ENCODE measurements at places on chromosomes 2 and 18. TPM values are rescaled to one million over a fixed set of nuclear protein-coding genes. Genes with fewer than 3 reads are reported as not detected.

- H3K36me3 ChIP-seq = no peaks in the 10 kb centered on the region
- no peak overlapping the region for H3K27ac ChIP-seq
- no peak overlapping the region for H3K4me3 ChIP-seq
- peaks cover 16% of the 10 kb centered on the region for H3K4me1 ChIP-seq
- H3K27me3 ChIP-seq = no peaks in the 10 kb centered on the region
Measured at GRCh38 chr2:138059487-138060300, 95.4 kb downstream of the HNMT start.

- DNase-seq = no peak
- no peaks in the 10 kb centered on the region for H3K4me1 ChIP-seq
- peaks cover 70% of the 10 kb centered on the region for H3K27me3 ChIP-seq
- no peak overlapping the region for H3K27ac ChIP-seq
Measured at GRCh38 chr2:2149379-2149778, 181.7 kb downstream of the MYT1L start.

DNA sequence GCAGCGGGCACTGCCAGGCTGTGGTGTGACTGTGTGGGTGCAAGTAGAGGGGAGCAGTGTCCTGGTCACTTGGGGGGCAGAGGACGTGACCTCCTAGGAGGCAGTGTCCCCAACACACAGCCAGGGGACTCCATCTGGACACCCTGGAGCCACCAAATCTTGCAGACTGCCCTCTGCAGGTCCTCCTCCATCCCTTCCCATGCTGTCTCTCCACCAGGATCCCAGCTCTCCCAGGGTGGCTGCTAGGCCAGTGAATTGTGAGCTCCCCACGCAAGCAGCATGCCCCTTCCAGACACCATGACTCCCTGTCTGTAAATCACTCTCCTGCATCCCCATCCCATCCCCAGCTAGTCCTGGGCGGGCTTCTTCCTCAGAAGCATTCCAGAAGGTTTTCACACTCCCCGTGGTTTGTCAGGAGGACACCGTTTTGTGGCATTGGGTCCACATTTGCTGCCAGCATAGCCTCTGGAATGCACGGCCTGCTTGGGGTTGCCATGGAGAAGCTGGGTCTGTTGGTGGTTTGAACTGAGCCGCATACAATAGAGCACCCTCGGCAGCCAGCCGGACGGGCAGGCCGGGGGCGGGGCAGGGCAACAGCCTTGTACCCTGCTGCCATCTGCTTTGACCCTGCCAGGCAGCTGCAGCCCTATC, 210.7 kb downstream of the KLHL29 start:
- H3K27ac ChIP-seq = no peak overlapping the region
- H3K4me1 ChIP-seq = no peaks in the 10 kb centered on the region
- DNase-seq = peak; percentile 67
- no peaks in the 10 kb centered on the region for H3K36me3 ChIP-seq
- H3K4me3 ChIP-seq = no peak overlapping the region
- H3K27me3 ChIP-seq = no peaks in the 10 kb centered on the region

DNA sequence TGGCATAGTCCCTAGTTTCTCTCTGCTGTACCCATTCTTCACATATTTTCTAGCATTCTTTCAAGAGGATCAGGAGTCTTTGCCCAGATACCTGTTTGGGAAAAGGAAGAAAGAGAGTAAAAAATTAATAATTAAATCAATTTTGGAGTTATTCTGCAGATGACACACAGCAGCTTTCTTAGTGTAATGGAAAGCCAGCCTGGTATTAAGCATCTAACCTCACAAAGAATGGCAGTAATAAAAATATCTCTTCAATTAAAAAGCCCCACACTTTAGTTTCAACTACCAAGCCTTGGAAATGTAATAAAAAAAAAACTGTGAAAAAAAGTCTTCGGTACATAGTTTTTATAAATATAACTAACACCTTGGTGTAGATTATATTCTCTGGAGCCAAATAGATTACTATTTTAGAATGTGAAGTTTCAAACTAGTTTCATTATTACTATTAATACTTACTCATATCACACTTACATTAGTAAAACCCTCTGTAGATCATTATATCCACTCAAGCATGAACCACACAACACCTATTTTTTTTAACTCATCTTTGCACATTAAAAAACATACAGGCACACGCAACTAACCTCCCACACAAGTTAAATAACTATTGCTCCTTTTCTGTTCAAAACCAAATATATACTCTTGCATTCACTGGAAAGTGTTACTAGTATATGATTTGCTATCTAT, 90.9 kb downstream of the GPD2 start:
- no peaks in the 10 kb centered on the region for H3K27me3 ChIP-seq
- no peaks in the 10 kb centered on the region for H3K4me1 ChIP-seq
- no peak overlapping the region for H3K4me3 ChIP-seq
- DNase-seq = no peak
- H3K36me3 ChIP-seq = no peaks in the 10 kb centered on the region
- H3K27ac ChIP-seq = no peak overlapping the region

DNA sequence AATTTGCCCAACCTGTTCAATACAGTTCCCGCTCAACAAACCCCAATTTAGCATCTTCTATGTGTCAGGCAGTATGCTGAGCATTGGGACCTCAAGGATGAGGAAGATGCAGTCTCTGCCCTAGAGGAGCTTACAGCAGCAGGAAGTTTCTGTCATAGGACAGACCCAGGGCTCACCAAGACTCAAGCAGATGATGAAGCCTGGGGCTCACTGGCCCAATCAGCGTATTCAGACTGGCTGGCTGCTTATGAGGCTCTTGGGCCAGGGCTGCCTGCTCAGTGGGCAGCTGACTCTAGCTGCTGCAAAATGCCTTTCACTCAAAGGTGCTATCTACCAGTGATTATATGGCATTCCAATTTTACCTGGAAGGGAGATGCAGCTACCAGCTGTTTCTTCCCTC, 2.1 kb downstream of the FAM178B start:
- H3K4me1 ChIP-seq = no peaks in the 10 kb centered on the region
- no peak overlapping the region for H3K27ac ChIP-seq
- H3K27me3 ChIP-seq = peaks cover 88% of the 10 kb centered on the region
- H3K4me3 ChIP-seq = no peak overlapping the region

- H3K27ac ChIP-seq = no peak overlapping the region
- DNase-seq = no peak
- H3K36me3 ChIP-seq = no peaks in the 10 kb centered on the region
- H3K4me1 ChIP-seq = no peaks in the 10 kb centered on the region
- no peaks in the 10 kb centered on the region for H3K27me3 ChIP-seq
- no peak overlapping the region for H3K4me3 ChIP-seq
Measured at GRCh38 chr2:88919087-88919738, 227.7 kb downstream of the RPIA start.

DNA sequence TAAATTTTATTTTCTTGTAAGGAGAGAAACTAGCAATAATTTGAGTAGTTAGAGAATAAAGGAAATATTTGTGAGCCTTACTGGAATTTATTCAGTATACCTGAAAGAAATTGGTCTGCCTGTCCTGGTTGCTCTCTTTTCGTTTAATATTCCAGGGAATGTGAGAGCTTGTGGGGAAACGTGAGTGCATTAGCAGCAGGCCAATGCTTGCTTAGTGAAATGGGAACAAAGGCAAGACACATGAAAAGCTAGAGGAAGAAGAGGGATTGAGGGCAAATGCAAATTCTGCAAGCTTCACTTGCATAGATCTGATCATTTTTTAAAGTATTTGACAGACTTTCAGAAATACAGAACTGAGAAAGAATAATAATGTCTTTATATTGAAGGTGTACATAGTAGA, 111.0 kb downstream of the ERBB4 start:
- DNase-seq = no peak
- no peaks in the 10 kb centered on the region for H3K36me3 ChIP-seq
- no peaks in the 10 kb centered on the region for H3K27me3 ChIP-seq
- no peak overlapping the region for H3K27ac ChIP-seq

DNA sequence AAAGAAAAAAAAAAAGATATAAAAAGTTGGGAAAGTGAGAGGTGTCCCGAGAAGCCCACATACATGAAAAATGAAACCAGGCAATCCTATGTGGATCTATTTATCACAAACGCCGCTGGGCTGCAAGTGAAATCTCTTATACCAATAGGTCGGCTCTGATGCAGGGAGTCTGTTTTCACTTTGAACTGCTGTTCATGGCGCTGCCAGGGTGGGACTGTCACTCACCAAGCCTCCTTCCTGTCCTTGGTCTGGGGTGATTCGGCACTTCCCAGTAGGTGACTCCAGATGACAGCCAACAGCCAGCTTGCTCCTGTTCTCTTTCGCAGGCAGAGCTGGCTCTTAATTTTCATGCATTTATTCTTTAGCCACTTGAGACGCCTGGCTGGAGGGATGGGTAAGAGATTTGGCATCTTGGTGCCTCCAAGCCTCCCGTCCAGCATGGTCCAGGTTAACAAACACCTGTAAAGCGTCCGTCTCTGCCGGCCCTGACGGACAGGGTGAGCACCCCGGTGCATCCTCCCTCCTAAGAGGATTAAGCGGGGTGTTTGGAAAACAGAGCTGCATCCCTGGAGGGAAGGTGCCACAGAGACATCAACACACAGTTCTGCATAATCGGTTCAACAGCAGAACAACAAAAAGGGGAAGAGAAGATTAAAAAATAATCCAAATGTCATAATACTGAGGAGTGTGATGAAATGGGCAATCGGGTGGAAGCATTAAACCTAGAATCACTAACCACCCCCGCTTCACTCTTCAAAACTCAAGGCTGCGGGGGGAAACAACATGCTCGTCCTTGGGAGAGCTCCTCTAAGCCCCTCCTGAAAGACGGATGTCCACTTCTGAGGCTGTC, 58.7 kb downstream of the STEAP3 start:
- DNase-seq = no peak
- peaks cover 18% of the 10 kb centered on the region for H3K4me1 ChIP-seq
- no peaks in the 10 kb centered on the region for H3K36me3 ChIP-seq
- H3K4me3 ChIP-seq = no peak overlapping the region
- H3K27ac ChIP-seq = no peak overlapping the region
- no peaks in the 10 kb centered on the region for H3K27me3 ChIP-seq

DNA sequence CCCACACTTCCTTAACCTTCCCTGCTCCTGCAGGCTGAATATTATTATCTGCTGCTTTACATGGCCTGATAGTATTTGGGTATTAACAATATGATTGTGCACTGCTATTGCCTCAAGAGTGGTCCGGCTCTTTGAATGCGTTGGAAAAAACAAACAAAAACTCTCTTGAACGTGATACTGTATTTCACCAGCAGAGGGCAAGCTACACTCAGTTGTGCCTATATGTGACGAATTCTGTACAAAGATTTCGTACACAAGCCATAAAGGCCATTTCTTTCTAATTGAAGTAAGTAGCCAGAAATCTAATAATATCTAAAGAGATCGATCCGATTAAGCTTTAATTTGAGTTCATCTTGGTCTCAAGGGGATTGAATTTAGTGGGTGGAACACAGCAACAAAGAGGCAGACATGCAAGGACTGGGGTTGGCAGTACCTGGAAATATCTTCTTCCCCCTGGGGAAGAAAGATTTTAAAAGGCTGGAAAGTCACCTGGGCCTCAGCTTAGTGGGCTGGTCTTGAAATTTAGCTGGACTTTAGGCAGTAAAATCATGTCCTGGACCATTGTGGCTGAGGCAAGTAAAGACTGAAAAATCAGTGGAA, 49.3 kb upstream of the RAB6D start:
- H3K36me3 ChIP-seq = no peaks in the 10 kb centered on the region
- no peak overlapping the region for H3K27ac ChIP-seq
- no peak for DNase-seq
- H3K4me3 ChIP-seq = no peak overlapping the region
- peaks cover 74% of the 10 kb centered on the region for H3K27me3 ChIP-seq

GRCh38 chr2:237153181-237153580, 67.5 kb downstream of the COPS8 start:
- no peaks in the 10 kb centered on the region for H3K27me3 ChIP-seq
- no peaks in the 10 kb centered on the region for H3K4me1 ChIP-seq
- no peaks in the 10 kb centered on the region for H3K36me3 ChIP-seq

DNA sequence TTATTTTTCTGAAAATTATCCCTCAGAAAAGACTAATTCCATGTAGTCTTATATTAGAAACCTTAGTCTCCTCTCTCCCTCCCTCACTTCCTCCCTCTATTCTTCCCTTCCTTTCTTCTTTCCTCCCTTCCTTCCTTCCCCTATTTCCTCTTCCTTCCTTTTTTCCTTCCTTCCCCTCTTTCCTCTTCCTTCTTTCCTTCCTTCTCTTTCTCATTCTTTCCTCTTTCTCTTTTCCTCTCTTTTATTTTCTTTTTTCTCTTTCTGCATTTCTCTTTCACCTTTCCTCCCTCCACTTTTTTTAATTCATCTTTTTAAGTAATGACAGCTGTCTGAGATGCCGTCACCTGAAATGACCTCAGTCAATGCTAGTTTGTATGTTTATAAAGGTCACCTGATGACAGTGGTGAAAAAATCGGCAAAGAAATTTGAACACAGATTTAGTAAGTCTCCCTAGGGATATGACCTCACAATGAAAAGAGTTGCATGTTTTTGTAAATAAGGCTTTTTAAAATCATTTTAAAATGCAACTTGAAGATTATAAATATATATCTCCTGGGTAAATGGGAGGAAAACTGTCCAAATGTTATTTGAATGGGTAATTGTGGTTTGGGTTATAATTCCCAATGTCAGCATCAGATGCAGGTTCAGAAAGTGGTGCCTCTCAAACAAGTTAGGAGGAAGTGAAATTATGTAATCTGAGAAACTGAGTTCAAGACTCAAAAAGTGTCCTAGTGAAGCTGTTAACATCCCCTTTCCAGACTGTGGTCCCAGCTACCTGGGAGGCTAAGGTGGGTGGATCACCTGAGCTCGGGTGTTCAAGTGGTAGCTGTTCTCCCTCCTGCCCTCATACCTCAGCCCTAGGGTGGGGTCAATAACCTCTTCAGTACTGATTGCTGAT, 90.3 kb upstream of the ST3GAL5 start:
- no peaks in the 10 kb centered on the region for H3K27me3 ChIP-seq
- no peak overlapping the region for H3K4me3 ChIP-seq
- no peaks in the 10 kb centered on the region for H3K36me3 ChIP-seq
- DNase-seq = no peak

GRCh38 chr2:166643980-166644379, 149.9 kb upstream of the SCN7A start:
- no peaks in the 10 kb centered on the region for H3K36me3 ChIP-seq
- H3K27me3 ChIP-seq = no peaks in the 10 kb centered on the region
- H3K27ac ChIP-seq = no peak overlapping the region
- DNase-seq = no peak
- no peaks in the 10 kb centered on the region for H3K4me1 ChIP-seq

- H3K36me3 ChIP-seq = no peaks in the 10 kb centered on the region
- DNase-seq = no peak
- no peaks in the 10 kb centered on the region for H3K4me1 ChIP-seq
- no peak overlapping the region for H3K27ac ChIP-seq
- H3K4me3 ChIP-seq = no peak overlapping the region
Measured at GRCh38 chr2:151037434-151037833, 224.2 kb downstream of the RBM43 start.

DNA sequence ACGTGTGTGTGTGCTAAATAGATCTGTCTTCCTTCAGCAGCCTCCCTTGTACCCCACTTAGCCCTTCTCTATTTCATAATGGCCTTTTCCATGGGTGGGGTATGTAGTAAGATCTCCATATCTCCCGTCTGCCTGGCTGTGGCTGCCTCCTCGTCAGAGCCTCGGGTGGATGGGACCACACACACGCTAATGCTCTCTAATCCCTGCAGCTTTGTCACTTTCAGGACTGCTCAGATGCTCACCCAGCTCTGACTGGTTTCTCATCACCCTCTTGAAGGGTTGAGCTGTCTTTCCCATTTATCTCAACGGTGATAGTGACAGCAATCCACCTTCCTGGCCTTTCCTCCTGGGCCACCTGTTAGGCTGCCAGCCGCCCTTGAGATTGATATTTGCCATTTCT, 95.3 kb downstream of the DCC start:
- no peak for DNase-seq
- no peaks in the 10 kb centered on the region for H3K4me1 ChIP-seq
- no peak overlapping the region for H3K4me3 ChIP-seq

Gene ALLC
- not detected for total RNA-seq

Gene NEU4
- total RNA-seq = 0.92 TPM

Gene ACMSD
- not detected for total RNA-seq

Gene FAM228A
- not detected for total RNA-seq

Gene HOXD9
- total RNA-seq = not detected

Gene ZNF532
- 21.1 TPM for total RNA-seq

Measured in PC-9 (cell line).